T-helper 1 cell (primary cell): ENCODE measurements at places on chromosomes 7 and 10.

DNA sequence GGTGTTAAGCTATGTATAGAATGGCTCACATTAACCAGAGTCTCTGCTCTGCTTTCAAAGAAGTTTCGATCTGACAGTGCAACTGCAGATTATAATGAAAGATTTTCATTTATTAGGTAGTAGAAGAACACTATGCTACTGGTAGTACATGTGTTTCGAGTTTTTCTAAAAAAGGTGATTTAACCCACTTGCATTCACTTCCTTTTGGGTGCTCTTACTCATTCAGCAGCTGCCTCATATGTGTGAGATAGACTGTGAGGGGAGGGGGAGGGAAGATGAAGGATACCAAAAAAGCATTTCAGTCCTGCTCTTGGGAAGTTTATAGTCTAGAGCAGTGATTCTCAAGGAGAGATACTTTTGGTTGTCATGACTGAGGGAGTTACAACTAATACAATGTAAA lies 20.4 kb downstream of the PLEKHA8 start:
- no peak for DNase-seq

DNA sequence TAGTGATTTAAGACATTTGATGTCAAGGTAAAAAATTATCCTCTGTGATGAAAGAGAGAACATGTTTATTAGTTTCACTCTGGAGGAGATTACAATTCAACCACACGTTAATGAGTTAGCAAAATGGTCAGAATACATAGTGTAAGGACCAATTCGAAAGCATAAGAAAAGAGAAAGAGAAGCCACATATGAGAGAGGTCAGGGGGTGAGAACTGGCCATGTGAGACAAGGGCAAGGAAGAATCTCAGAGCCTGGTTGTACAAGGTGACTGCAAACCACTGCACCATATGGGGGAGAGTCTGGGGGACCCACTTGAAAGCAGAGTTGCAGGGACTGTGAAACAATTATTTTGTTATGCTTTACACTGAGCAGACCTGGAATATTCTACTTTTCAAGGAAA lies 27.7 kb upstream of the BET1 start:
- DNase-seq = no peak

DNA sequence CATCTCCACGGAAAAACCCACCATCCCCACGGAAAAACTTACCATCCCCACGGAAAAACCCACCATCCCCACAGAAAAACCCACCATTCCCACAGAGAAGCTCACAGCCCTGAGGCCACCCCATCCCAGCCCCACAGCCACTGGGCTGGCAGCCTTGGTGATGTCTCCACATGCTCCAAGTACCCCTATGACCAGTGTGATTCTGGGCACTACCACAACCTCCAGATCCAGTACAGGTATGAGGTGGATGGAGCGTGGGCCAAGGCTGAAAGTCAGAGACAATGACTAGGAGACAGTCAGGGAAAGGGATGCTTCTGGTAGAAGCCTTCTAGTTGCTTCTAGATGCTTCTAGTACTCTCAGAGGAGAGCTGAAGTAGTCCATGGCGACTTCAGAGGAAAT lies 19.6 kb downstream of the ZAN start:
- DNase-seq = no peak

GRCh38 chr10:96613576-96613975 lies 26.8 kb upstream of the TM9SF3 start:
- no peak for DNase-seq

DNA sequence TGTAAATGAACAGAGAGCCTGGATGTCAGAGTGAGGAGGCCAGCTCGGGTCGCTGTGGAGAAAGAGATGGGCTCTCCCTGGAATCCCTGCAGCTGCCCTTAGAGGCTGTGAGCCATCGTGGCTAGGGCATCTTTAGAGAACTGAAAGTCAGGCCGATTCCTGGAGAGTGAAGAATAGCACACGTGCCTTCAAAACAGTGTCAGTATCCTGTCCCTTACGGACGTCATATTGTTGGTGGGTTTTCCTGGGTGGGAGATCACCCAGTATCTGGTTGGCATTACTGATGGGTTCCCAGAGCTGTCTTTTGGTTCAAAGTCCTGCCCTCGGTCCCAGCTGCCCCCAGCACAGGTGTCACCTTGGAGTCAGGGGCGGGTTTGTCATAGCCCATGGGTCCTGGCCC lies 25.3 kb downstream of the IKZF1 start:
- DNase-seq = peak; percentile 14

DNA sequence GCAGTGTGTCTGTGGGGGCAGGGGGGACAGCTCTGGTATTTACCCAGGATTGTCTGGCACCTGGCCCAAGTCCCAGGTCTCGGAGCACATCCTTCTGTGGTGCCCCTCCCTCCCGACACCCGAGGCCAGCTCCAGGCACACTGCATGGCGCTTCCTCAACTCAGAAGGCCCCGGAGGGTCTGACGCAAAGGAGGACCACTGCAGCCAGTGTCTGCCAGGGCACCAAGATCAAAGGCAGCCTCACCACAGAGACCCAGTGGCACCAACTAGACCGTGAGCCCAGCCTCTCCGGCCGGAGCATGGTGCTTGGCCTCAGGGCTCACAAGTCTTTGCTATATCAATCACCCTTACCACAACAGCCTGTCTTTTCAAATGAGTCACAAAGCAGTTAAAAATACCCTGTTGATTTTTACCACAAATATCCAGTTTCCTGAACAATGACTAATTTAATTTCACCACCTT lies 99.3 kb upstream of the DDC start:
- no peak for DNase-seq

- no peak for DNase-seq
These were observed 5.6 kb downstream of the SNX13 start for GRCh38 chr7:17934612-17935240.

DNA sequence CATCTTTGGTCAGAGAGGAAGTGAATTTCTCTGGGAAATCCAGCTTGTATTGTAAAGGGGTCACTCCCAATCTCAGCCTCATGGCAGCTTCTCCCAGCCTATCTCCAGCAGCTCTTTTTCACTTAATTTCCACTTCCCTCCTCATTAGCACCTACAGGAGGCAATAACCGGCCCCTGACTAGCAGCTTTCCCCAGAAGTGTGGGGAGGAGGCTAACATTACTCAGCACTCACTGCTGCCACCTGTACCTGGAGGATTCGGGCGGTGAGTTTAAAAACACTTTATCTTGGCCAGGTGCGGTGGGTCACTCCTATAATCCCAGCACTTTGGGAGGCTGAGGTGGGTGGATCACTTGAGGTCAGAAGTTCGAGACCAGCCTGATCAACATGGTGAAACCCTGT lies 3.8 kb downstream of the NODAL start:
- no peak for DNase-seq

DNA sequence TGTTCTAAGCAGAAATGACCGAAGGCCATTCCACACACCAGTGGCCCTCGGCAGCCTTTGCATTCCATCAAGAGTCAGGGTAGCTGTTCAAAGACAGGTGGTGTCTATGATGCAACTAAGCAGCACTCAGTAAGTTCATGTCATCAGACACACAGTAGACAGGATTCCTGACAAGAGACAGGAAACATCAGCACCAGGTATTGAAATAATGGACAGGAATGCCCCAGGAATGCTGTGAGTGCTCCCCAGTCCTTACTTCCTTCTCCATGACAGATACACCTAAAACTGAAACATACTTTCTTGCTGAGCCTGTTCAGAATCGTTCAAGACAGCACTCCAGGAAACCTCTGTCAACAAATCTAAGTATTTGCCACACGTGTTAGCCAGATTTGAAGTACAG lies 204.4 kb downstream of the TPST1 start:
- no peak for DNase-seq

GRCh38 chr7:145534301-145534700 lies 582.3 kb upstream of the CNTNAP2 start:
- no peak for DNase-seq

- DNase-seq = no peak
These were observed 1.7 kb downstream of the RAMP3 start for GRCh38 chr7:45159296-45159695.

DNA sequence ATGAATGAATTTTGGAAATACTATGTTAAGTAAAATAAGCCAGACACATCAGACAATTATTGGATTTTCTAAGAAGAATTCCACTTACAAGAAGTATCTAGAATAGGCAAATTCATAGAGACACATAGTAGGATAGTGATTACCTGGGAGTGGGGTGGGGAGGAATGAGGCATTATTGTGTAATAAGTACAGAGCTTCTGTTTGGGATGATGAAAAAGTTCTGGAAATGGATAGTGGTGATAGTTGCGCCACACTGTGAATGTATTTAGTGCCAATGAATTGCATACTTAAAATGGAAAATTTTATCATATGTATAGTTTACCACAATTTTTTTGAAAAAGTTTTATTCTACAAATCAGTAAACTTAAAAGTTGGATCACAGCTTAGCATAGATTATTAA lies 297.2 kb upstream of the KAT6B start:
- DNase-seq = no peak

DNA sequence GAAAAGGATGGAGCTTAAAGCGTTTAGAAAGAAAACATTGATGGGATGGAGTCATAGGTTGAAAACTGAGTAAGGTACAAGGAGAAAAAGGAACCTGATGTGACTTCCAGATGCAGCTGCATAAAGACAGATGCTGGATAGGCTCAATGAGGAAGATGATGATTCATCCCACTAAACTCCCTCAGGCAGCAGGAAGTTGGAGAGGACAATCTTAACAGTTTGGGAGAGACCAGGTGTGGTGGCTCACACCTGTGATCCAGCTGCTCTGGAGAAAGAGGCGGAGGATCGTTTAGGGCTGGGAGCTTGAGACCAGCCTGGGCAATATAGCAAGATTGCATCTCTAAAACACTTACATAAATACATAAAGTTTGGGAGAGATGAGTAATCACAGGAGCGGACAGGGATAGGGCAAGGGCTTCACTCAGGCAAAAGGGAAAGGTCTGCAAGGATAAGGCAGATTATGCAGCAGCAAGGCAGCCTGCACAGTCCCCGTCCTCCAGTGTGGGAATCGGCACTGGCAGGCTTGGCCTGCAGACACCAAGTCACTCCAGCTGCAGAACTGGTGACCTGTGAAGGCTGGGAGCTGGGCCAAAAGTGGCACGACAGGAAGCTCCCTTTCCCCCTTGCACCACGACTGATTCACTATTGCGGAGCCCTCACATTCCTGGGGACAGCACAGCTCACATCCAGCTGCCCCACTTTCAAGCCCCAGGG lies 438.5 kb downstream of the GRID1 start:
- DNase-seq = no peak

DNA sequence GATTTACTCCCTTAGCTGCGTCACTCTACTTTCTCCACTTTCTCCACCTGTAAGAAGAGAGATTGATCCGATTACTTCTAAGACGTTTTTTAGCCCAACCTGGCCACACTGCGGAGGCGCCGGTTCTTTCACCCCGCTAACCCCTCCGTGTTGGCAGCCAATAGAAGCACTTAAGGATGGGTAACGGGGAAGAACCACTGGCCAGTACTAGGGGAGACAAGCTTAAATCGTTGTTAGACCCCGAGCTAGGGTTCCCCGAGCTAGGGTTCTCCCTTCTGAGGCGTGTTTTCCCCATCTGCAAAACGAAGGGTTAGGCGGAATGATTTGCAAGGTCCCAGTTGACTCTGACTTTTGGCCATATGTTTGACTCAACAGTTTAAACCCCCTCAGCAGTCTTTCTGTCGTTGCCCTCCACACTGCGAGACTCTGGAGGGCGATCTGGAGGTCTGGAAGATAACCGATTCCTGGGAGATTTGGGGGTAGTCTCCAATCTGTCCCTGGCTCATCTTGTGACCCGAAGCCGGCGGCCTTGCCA lies 644 bp downstream of the UMAD1 start:
- no peak for DNase-seq

- DNase-seq = no peak
These were observed 78.4 kb downstream of the SLC16A9 start for GRCh38 chr10:59631237-59631636.

GRCh38 chr7:132750530-132751217 lies 174.4 kb upstream of the PLXNA4 start:
- no peak for DNase-seq

- DNase-seq = no peak
These were observed 9.2 kb upstream of the GSAP start for GRCh38 chr7:77425101-77426051.

DNA sequence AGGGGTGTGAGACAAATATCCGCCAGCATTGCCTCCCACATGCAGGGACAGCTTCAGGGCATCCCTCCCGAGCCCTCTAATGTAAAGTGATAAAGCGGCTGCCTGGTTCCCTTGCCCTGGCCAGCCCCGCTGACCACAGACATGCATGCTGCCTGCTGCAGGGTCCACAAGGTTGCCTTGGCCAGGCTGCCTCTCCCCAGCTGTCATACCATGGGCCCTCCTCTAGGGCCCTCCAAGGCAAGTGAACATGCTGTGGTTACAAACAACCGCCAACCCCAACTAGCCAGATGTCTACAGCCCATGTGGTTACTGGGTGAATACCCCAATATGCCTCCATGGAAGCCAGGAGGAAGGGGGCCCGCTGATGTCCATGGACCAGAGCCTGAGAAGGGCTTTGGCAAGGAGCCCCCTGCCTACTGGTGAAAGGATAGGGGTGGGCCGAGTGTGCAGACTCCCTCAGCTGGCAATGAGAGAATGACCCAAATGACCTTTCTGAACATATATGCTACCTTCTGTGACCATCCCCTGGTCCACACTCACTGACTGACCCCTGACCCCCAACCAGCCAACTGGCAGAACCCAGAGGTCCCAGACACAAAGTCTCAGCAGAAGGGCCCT lies 37.4 kb downstream of the GRID1 start:
- no peak for DNase-seq

DNA sequence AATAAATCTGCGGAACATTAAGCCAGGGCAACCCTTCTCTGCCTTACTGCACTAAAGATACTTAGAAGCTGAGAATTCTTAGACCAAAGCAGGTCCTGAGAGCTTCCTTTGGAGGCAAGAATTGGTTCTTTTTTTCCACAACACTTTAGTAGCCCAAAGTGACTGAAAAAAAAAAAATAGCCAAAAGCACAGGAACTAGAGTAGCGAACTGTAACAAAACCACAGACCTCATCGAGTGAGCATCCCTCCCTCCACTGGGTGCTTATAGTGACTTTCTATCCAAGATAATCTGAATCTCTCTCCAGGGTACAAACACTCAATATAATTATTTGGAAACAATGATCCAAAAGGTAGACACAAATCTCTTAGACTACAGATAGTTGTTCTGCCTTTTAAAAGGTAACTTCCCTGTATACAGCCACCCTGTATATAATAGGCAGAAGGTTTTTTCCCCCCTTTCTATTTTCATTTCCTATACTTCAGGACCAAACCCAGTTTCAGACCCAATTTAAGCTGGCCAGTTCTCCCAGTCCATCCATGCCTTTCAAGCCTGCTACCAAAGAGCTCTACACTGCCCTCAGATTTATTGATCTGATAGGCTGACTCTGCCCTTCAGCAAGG lies 31.6 kb upstream of the KCNIP2 start:
- no peak for DNase-seq

- DNase-seq = no peak
These were observed 19.6 kb downstream of the ARID5B start for GRCh38 chr10:61921143-61921542.
